ENCODE measurements at places on chromosomes 3 and 15.
A peak's percentile ranks its signal among the peaks of the same experiment; 100 is the strongest.

DNA sequence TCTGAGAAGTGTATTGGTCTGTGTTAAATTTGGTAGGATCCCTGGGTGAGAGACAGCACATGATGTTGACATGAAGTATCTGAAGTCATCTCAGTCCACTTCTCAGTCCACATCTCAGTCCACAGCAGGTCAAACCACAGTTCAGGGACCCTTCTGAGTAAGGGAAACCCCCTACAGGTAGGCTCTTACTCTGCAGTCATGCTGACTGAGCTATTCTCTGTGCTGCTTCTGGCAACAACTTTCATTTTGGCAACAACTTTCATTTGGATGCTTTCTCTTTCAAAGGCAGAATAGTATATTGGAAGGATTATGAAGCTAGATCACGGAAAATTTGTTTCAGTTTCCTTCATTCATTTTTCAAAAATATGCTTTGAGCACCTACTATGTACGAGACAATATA lies 178.2 kb upstream of the GOLIM4 start:
- no peaks in the 10 kb centered on the region for H3K36me3 ChIP-seq
- H3K4me1 ChIP-seq = no peaks in the 10 kb centered on the region
- no peak for DNase-seq
- no peak overlapping the region for H3K27ac ChIP-seq

DNA sequence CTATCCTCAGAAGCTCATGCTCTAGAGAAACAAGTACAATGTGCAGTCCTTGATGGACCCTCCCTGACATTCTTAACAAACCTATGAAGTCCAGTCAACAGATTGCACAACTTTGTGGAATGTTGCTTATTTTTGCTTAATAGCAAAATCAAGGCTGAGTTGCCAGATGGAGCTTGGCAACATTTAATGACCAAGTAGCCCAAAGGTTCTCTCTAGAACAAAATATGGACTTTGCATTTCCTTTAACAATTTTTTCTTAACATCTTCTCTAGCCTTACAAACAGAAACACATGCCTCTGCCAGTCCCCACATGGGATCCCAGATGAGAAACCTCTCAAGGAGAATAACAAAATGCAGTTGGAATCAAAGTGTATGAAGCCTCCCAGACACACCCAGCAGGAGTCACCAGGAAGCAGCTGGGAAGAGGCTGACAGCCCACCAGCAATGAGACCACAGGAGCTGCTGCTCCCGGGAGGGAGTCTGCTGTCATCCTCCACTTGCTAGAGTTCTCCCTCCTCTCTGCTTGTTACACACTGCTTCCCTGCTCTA lies 422.5 kb upstream of the CDIN1 start:
- no peak overlapping the region for H3K4me3 ChIP-seq
- H3K27ac ChIP-seq = no peak overlapping the region
- H3K4me1 ChIP-seq = no peaks in the 10 kb centered on the region
- no peaks in the 10 kb centered on the region for H3K27me3 ChIP-seq
- H3K36me3 ChIP-seq = no peaks in the 10 kb centered on the region

- no peaks in the 10 kb centered on the region for H3K4me1 ChIP-seq
- H3K36me3 ChIP-seq = no peaks in the 10 kb centered on the region
- DNase-seq = no peak
These were observed 9.5 kb upstream of the KBTBD12 start for GRCh38 chr3:127905556-127905955.

DNA sequence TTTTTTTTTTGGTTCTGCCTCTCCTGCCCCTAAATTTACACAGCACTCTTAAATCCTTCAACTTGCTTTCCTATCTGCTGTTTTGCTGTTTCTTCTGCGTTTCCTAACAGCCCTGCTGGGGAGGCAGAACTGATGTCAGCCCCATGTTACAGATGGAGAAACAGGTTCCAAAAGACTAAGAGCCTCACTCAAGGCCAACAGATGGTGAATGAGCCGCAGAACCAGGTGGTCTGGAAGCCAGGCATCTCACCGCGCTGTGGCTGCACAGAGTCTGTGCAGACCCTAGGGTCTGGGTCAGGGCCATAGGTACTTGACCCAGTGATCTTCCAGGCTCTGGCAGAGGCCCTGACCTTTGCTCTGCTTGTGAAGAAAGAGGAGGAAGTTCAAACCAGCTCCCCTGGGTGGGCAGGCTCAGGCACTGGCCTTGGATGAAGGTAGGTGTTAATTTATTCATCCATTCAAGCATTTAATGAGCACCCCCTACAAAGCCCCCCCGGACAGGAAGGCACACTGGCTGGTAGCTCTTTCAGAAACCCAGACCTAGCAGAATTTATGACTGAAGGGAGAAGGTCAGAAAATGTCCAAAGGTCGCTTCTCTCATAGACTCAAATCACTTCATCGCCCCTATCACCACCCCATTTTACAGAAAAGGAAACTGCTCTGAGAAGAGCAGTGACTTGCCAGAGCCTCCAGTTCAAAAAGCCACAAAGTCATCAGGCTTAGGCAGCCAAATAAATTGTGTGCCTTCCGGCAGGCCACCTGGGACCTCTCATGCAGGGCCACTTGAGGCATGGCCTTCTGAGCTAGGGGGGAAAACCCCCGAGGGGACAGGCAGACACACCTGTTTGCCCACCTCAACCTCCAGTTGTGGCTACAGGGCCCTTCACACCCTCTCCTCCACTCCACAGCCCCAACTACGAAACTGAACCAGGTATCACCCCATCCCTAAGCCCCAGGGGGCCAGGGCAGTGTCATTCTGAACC lies 2.7 kb downstream of the CHDH start:
- no peak for DNase-seq
- no peaks in the 10 kb centered on the region for H3K36me3 ChIP-seq
- no peak overlapping the region for H3K27ac ChIP-seq
- no peak overlapping the region for H3K4me3 ChIP-seq
- peaks cover 10% of the 10 kb centered on the region for H3K4me1 ChIP-seq
- H3K27me3 ChIP-seq = peaks cover 24% of the 10 kb centered on the region

DNA sequence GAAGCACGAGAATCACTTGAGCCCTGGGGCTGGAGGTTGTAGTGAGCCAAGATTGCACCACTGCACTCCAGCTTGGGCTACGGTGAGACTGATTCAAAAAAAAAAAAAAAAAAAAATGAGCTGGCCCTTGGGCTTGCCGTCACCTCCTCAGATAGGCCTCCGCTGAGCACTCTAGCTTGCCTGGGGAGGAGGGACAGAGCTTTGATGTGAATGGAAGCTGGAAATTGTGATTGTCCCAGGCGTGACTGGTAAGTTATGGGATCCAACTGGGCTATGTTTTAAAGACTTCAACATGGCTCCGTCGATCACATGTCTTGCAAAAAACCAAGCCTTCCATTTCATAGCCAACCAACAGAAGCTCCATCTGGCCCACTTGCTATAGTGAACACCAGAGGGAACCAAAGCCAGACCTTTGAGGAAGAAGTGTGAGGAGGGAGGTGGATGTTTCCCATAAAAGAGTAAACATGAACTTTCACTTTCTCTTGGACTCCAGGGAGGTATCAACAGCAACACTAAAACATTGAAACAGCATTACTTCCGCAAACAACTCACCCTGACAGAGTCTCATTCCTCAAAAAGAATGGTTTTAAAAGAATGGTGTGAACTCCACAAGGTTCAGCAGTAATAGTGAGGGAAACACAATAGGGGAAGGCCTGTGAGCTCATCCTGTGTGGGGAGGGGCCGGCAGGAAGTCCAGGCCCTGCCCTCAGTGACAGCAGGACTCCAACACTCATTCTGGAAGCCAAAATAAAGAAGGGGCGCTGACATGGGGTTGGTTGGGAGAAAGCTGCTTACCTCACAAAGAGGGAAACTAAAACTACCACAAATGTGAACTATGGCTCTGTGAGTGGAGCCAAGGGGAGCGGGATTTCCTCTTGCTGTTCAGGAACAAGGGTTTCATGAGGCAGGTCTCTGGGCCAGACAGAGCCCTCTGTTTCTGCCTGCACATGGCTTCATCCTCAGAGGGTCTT lies 59.2 kb upstream of the IL12A start:
- H3K36me3 ChIP-seq = no peaks in the 10 kb centered on the region
- H3K27me3 ChIP-seq = no peaks in the 10 kb centered on the region
- no peaks in the 10 kb centered on the region for H3K4me1 ChIP-seq
- DNase-seq = no peak
- no peak overlapping the region for H3K4me3 ChIP-seq

- no peak overlapping the region for H3K27ac ChIP-seq
- H3K36me3 ChIP-seq = peaks cover 16% of the 10 kb centered on the region
- peak overlapping the region; percentile 62 for H3K4me3 ChIP-seq
- peaks cover 14% of the 10 kb centered on the region for H3K4me1 ChIP-seq
- no peaks in the 10 kb centered on the region for H3K27me3 ChIP-seq
These were observed 1.2 kb downstream of the SS18L2 start for GRCh38 chr3:42591811-42592210.

DNA sequence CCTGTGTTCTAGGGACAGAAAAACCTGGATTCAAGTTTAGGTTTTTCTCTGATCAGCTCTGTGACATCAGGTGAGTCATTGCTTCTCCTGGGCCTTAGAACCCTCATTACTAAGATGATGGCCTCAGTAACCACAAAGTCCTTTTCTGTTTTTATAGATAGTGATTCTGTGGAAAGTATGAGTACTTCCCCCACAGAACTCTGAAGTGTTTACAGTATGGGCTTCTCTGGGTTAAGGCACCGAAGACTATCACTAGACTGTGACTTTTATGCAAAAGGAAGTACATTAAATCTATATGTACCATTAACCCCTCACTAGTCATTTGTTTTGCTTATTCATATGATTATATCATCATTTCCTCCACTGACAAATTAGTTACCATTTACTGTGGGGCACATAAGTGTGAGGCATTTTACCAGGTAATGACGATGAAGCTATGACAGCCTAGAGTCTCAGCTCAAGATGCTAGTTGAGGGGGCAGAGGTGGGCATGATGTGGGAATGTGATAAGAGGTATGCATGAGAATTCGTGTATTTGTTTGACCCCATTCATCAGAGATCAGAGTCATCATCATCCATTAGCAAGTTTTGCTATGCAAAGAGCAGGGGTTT lies 15.0 kb upstream of the RORA start:
- no peaks in the 10 kb centered on the region for H3K36me3 ChIP-seq
- DNase-seq = no peak
- no peak overlapping the region for H3K27ac ChIP-seq
- H3K4me1 ChIP-seq = no peaks in the 10 kb centered on the region

DNA sequence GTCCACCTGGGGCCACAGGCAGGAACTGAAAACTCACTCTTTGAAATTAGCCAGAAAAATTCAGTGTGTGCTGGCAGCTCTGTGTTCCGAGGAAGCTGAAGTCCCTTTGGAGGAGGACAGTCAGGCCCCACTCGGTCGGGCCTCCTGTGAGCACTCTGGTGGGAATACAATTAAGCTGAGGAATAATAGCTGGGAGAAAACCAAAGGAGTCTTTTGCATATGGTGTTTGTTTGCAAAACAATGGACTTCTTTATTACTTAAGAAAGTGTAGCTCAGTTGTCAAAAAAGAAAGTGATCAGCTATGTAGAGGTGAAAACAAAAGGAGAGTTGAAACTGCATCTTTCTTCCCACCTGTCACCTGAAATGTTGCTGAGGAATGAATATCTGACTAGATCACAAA lies 202.5 kb downstream of the MEIS2 start:
- no peaks in the 10 kb centered on the region for H3K4me1 ChIP-seq
- no peak overlapping the region for H3K4me3 ChIP-seq
- DNase-seq = no peak

GRCh38 chr3:194488055-194488742 lies 1.4 kb upstream of the ATP13A3 start:
- peak overlapping the region; percentile 77 for H3K4me3 ChIP-seq
- DNase-seq = no peak
- H3K27ac ChIP-seq = peak overlapping the region; percentile 66
- H3K27me3 ChIP-seq = no peaks in the 10 kb centered on the region
- peaks cover 4% of the 10 kb centered on the region for H3K4me1 ChIP-seq

GRCh38 chr3:129106866-129107565 lies 14.6 kb downstream of the RAB43 start:
- H3K4me1 ChIP-seq = peaks cover 15% of the 10 kb centered on the region
- H3K36me3 ChIP-seq = peaks cover 32% of the 10 kb centered on the region
- no peak overlapping the region for H3K27ac ChIP-seq
- no peak for DNase-seq

- H3K27ac ChIP-seq = no peak overlapping the region
- no peaks in the 10 kb centered on the region for H3K36me3 ChIP-seq
- H3K4me3 ChIP-seq = no peak overlapping the region
- DNase-seq = no peak
- H3K4me1 ChIP-seq = no peaks in the 10 kb centered on the region
- H3K27me3 ChIP-seq = no peaks in the 10 kb centered on the region
These were observed 31.9 kb upstream of the EIF4A2 start for GRCh38 chr3:186751480-186751879.

DNA sequence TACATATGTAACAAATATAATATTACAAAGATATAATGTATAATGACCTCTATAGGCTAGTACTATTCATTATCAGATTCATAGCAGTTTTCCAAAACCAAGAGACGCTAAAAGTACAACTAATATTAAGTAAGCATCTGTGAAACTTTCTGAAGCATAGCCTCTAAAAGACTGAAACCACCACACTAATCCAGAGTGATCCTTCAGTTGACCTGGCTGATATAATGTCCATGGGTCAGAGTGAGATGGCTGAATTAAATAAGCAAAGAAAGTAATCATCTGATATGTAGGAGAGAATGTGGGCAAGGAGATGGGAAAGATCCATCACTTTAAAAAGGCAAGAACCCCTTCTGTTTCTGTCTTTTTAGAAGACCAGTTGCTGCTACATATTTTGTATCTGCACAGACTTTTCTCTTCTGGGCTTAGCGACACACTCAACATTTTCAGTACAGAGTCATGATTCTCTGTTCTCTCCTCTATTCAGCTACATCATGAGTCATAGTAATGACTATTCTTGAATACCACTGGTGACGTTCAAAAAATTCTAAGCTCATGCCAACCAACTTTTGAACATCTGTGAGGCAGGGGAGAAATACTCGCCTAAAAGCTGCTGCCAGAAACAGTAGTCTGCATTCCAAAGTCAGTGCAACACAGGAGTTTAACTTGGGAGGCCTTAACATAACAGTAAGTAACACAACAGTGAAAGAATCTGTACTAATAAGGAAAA lies 149.6 kb downstream of the MAGI1 start:
- no peaks in the 10 kb centered on the region for H3K4me1 ChIP-seq
- H3K27ac ChIP-seq = no peak overlapping the region
- H3K4me3 ChIP-seq = no peak overlapping the region

- no peak overlapping the region for H3K4me3 ChIP-seq
- no peak overlapping the region for H3K27ac ChIP-seq
- no peaks in the 10 kb centered on the region for H3K27me3 ChIP-seq
- H3K4me1 ChIP-seq = no peaks in the 10 kb centered on the region
These were observed 121.8 kb upstream of the ATP11B start for GRCh38 chr3:182671541-182671940.

DNA sequence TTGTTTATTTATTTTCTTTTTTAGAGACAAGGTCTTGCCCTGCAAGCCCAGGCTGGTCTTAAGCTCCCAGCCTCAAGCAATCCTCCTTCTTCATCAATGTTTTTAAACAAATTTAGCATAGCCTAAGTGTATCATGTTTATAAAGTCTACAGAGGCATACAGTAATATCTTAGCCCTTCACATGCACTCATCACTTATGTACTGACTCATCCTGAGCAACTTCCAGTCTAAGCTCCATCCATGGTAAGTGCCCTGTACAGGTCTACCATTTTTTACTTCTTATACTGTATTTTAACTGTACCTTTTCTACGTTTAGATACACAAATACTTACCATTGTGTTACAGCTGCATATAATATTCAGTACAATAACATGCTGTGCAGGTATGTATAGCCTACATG lies 860.0 kb downstream of the FHIT start:
- no peak overlapping the region for H3K4me3 ChIP-seq

GRCh38 chr3:184944241-184944640 lies 132.3 kb downstream of the VPS8 start:
- H3K4me3 ChIP-seq = no peak overlapping the region
- H3K4me1 ChIP-seq = no peaks in the 10 kb centered on the region
- H3K27ac ChIP-seq = no peak overlapping the region
- no peaks in the 10 kb centered on the region for H3K27me3 ChIP-seq
- no peak for DNase-seq
- peaks cover 9% of the 10 kb centered on the region for H3K36me3 ChIP-seq

Measured in effector memory CD4-positive, alpha-beta T cell (primary cell).